ENCODE measurements at places on chromosomes 16 and 17.

DNA sequence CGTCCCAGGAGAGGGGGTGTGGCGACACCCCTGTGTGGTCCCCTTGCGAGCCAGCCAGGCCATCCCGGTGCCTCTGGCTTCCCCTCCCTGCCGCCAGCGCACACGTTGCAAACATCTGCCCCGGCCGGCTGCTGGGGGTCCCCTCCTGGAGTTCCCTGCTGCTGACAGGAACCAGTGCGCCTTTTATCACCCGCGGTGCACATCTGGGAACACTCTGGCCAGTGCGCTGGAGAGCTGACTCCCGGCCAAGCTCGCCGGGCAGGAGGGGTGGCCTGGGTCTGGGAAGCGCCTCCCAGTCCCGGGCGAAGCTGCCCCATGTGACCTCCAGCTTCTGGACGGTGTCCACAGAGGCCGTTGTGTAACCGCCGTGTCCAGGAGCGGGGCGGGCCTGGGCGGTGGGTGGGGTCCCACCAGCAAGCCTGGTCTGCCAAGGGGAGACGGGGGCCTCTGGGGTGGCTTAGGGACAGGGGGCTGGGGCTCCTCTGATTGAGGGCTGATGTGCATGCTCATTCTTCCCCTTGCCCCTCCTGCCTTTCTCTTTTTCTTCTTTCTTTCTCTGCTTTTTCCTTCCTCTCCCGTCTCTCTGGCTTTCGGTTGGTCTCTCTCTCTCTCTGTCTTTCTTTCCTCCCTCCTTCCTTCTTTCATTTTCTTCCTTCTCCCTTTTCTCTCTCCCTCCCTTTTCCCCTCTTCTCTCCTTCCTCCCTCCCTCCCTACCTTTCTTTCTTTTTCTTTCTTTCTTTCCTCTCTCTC is 25.2 kb upstream of the CIBAR2 start:
- peak; percentile 89 for DNase-seq

DNA sequence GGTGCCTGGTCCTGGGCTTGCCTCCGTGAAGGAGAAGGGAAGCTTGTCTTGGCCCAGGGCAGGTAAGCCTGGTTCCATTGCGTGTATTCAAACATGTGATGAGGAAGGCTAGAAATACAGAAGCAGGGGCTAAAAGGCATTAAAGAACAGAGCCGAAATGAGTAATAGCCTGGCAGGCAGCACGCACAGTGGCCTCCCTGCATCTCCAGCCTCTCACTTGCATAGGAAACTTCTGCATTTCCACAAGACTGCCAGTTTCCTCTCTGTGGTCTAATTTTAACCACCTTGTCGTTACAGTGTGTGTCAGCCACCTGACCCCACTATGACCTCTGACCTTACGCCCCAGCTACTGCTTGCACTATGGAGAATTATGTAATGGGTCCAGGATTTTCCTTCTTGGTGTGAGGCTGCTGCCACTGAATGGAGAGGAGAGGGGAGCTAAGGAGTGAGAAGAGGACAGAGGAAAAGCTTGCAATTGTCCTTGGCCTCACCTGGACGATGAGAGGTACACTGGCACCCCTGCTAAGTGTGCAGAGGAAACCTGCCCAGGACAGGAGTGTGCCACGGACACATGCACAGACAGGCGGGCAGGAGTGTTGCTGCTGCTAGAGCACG is 32.8 kb downstream of the HIC1 start:
- no peak for DNase-seq

DNA sequence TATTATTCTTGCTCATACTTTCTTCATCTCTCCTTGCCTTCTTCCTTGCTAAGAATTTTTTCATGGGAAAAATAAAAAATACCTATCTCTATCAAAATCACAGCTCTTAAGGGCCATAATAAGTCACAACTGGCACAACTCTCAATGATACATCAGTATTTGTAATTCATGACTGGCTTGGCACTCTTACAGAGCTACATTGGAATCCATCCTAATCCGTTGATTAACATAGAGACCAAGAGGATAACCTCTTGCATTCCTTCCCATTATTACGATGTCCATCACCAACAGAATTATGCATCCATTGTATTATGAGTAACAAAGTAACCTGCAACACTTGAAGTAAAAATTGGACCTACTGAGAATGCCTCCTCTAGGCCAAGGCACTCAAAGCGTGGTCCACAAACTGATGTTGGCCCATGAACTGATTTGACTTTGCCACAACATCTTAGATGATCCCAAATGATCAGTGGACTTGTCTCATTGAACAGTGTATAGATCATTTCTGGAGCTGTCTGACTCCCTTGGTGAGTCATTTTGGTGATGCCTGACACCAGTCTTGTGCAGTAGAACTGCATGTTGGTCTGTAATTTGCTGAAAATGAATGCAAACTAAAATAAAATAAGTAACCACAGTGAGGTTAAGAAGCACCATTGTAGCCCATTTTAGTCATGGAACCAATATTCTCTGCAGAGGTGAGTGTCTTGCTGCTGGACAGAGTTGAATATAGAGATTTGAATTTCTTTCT is 163.2 kb downstream of the AXIN2 start:
- DNase-seq = no peak

- DNase-seq = no peak
Measured at GRCh38 chr17:61475726-61476125, 23.5 kb downstream of the TBX4 start.

DNA sequence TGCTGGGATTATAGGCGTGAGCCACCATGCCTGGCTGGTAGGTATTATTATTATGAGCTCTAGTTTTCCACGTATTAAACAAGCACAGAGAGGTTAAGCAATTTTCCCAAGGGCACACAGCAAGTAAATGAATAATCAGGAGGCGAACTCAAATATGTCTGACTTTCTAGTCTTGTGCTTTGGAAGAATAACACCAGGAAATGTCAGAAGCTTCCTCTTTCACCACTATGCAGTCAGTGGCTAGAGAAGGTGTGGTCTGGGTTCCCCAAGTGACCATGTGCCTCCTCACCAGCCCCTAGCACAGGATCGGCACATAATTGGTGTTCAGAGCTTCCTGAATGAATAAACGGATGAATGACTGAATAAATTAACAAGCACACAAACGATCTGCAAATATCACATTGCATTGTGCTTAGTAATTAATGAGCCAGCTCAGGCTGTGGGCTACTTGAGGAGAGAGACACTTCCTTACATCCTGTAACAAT is 21.6 kb upstream of the SCNN1B start:
- DNase-seq = no peak

DNA sequence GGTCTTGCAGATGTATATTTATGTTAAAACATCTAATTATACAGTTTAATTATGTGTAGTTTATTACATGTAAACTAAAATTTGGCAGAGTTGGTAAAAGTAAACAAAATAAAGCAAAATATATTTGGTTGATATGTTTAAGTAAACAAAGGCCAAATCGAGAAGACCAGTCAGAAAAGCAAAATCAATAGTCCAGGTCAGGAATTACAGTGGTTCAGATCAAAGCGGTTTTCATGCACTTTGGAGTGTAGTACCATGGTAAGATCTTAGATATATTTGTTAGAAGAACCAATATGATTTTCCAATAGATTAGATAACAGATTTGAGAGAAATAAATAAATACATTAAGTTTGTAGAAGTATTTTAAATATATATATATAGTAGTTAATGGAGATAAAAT is 1421.6 kb upstream of the CDH8 start:
- DNase-seq = no peak

- DNase-seq = no peak
Measured at GRCh38 chr16:17027488-17028129, 443.2 kb downstream of the XYLT1 start.

- no peak for DNase-seq
Measured at GRCh38 chr17:31580316-31580705, 188.8 kb downstream of the RAB11FIP4 start.

- DNase-seq = no peak
Measured at GRCh38 chr17:32265192-32265923, at the start of gene RHBDL3. RHBDL3 (plus strand) TSS chr17:32265832; CDS start chr17:32266190, 358 bp downstream.

- DNase-seq = peak; percentile 7
Measured at GRCh38 chr17:59652119-59652518, 32.4 kb downstream of the CLTC start.

GRCh38 chr17:68324114-68324513 is 32.8 kb downstream of the ARSG start:
- DNase-seq = no peak

DNA sequence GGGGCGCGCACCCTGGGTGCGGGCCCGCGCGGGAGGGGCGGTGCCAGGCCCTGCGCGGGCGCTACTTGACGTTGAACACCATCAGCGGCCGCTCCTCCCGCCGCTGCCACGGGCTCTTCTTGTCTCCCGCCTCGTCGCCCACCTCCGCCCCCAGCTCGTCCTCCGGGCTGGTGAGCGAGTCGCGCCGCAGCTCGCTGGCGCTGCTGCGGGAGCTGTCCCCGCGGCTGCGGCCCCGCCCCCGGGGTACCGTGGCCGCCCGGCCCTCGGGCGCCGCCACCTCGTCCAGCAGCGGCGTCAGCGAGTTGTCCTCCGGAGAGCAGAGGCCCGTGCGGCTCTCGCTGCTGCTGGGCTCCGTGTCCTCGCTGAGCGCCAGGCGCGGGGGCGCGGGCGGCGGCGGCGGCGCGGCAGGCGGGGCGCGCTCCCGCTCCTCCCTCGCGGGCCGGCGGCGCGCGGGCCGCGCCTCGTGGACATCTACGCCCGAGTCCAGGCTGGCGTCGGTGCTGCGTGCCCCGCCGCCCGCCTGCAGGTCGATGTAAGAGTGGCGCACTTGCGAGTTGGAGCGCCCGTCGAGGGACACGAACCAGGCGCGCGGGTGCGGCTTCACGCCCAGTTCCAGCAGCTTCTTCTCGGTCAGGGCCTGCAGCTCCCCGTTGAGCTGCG is 8.7 kb downstream of the GRN start:
- peak; percentile 61 for DNase-seq

DNA sequence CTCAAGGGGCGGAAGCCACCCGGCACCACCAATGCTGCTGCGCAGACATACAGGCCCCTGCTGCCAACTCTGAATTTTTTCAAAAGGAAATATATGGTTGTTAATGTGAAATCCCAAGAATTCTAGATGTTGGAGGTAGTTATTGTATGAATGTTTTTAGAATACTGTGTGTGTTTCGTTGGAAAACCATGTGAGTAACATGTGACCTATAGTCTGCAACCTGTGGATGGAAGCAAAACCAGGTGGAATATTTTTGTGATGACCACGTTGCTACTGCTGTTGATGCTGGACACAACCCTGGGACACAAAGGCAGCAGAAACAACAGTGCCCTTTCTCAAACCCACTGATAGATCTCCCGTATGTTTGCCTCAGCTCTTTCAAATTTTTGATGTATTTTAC is 376.3 kb upstream of the SALL1 start:
- no peak for DNase-seq

DNA sequence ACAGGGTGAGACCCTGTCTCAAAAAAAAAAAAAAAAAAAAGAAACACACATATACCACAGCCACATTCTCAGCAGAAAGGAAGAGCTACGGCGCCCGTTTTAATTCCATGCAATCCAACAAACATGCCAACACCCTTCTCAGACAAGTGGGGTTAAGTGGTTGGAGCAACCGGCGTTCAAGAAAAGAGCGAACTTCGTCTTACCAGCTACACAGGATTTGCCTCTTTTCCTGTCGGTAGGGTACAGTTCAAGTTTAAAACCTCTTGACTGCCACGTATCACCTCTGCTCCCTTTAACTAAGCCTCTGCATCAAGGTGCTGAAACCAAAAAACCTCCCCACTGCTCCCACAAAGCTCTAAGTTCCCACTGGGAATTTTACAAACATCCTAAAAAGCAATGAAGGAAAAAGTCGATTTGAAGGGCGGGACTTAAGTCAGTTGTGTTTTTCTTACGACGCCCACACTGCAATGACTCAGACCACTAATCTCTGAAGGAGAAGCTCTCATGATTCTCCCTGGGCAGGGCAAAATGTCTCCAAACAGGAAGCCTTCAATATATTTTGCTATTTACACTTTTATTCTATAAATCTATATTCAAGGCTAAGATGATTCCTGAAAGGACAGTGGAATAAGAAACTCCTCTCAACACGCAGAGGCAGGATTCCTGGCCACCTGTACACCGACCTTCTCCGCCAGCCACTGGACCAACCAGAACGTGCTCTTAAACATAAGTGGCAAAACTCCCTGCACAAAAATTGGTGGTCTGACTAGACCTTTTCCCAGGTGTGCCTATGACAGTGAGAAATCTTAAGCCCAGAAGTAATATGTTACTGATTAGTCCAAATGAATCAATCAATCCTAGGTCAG is 18.8 kb downstream of the SRP68 start:
- DNase-seq = peak; percentile 61

DNA sequence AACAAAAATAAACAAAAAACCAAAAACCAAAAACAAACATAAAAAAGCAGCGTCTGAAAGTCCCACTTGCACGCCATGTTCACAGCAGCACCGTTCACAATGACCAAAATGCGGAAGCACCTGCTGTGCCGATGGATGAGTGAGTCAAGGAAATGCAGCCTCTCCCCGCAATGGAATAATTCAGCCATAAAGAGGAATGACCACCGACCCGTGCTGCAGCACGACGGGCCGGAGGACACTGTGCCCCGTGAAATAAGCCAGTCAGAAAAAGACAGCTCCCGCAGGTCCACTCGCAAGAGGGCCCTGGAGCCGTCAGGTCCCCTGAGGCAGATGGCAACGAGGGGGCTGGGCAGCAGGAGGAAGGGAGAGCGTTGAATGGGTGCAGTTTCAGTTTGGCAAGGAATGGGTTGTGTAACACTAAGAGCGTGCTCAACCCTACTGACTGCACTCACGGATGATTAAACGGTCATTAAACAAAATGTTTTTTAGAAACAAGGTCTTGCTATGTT is 5.1 kb downstream of the CLCN7 start:
- DNase-seq = no peak

- no peak for DNase-seq
Measured at GRCh38 chr16:1196494-1196893, 28.6 kb downstream of the TPSG1 start.

- no peak for DNase-seq
Measured at GRCh38 chr17:67449065-67449464, 72.0 kb downstream of the PITPNC1 start.

- DNase-seq = no peak
Measured at GRCh38 chr16:84751947-84752346, 52.1 kb downstream of the USP10 start.
